ENCODE measurements at places on chromosomes 11 and 22.

DNA sequence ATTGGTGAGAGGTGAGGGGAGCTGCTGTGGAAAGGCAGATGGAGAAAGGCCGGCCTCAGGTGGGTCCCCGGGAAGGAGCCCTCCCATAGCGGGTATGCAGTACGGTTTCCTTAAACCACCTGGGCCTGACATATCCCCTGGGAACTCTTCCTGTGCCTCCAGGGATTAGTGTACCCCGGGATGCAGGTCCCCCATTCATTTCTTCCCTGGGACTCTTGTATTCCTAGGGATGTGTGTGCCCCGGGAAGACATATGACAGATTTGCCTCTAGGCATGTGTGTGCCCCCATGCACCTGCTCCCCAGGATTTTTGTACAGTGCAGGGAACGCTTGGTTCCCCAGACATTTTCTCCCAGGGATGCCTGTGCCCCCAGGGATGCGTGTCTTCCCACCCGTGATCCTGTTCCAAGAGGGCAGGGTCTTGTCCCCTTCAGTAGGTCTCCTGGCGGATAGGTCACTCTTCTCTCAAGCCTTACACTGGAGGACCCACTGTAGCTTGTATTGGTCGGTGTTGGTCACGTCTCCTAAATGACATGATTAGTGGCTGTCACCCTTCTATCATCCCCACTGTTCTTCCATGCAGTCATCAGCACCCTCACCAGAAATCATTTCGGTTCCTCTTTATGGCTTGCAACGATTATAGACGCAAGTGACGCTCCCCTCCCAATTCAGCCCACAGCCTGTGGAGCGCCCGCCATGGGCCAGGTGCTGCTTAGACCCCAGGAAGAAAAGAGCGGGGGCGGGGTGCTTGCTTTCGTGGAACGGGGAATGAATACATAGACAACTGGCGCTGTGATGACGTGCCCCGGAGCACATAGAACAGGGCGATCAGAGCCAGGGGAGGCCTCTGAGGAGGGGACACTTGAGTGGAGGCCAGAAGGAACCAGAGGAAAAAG is 1.3 kb downstream of the PARVB start:
- no peak for DNase-seq

DNA sequence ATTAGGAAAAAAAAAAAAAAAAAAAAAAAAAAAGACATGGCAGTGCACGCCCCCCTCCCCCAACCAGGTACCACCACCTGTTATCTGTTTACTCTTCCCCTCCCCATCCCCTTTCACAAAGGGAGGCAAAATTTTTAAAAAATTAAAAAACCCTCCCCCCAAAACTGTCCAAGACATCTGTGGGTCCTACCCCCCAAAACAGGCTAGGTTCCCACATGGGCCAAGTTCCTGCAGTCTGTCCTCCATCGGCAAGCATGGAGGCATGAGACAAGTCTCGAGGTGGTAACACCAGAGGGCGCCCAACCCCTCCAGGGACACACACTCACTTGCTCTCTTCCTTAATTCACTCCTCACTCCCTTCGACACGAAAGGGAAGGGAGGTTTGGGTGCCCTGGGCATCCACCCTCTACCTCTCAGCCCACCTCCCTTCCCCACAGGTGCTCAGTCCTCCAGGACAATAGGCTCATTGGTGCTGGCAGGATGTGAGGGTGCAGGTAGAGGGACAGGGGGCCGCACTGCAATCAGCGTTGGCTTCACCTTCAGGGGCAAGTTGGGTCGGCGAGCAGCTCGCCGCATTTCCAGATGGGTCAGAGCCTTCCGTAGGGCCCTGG is 2.2 kb upstream of the TUT1 start:
- no peak for DNase-seq

- DNase-seq: peak; percentile 18
Observed at GRCh38 chr22:29689880-29690213, 30.0 kb upstream of the CABP7 start.

DNA sequence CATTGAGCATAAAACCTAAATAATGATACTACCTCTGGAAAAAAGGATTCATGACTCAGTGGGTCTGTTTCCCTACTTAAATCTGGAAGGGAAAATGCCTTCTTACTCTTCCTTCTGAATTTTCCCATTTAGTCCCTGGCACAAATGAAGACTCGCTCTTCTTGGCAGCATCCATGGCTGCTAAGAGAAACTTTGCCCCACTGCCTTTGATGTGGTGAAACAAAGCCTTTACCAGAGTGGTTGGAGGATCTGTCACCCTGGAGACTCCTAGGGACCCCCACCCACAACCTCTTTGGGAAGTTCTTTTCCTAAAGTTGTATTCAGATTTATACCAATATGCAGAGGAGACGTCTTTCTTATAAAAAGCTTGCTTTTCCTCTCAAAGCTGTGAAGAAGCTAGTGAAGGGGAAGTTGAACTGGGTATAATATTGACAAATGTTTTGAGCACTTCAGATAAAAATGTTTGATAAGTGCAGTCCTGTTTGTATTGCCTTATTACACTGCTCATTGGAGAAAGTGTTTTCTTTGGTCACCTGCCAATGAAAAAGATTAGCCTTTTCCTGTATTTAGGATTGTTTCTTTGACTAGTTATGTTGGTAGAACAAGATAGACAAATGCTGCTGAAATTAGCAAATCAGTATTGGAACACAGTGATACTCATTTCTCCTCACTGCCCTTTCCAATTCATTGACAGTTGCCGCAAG is 77.3 kb downstream of the ARFGAP2 start:
- DNase-seq: no peak

DNA sequence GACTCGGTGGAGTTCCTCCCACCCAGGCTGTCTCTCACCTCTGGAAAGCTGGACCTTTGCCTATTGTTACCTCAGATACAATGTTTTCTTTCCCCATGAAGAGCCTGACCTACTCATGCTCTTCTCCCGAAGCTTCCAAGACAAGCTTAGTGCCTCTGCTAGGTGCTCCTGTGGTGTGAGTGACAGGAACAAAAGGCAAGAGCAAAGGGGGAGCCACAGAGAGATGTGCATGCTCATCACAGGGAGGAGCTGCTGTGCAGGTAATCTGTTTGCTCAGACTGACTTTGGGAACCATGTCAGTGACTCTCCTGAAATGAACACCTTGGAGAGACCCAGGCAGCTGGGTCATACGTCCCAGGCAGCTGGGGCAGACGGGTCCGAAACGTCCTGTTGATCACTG is 53.6 kb upstream of the VSTM5 start:
- DNase-seq: no peak

DNA sequence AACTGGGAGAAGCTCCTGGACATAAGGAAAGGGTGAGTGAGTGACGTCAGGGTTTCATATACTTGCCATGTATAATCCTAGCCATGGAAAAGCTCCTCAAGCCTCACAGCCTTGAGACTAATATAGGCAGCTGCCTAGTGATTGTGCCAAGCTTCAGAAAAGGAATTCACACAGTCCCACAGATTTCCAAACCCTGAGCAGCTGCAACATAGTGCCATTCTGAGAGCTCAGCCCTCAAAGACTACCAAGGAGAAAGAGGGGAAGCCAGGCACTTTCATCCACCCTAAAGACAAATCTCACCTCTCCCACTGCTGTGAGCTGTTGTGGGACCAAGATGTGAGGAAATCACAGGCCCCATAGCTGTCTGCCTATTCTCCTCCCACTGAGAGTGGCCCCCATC is 707.9 kb upstream of the ANO5 start:
- no peak for DNase-seq

GRCh38 chr22:45468872-45469271 is 33.8 kb upstream of the FBLN1 start:
- no peak for DNase-seq

DNA sequence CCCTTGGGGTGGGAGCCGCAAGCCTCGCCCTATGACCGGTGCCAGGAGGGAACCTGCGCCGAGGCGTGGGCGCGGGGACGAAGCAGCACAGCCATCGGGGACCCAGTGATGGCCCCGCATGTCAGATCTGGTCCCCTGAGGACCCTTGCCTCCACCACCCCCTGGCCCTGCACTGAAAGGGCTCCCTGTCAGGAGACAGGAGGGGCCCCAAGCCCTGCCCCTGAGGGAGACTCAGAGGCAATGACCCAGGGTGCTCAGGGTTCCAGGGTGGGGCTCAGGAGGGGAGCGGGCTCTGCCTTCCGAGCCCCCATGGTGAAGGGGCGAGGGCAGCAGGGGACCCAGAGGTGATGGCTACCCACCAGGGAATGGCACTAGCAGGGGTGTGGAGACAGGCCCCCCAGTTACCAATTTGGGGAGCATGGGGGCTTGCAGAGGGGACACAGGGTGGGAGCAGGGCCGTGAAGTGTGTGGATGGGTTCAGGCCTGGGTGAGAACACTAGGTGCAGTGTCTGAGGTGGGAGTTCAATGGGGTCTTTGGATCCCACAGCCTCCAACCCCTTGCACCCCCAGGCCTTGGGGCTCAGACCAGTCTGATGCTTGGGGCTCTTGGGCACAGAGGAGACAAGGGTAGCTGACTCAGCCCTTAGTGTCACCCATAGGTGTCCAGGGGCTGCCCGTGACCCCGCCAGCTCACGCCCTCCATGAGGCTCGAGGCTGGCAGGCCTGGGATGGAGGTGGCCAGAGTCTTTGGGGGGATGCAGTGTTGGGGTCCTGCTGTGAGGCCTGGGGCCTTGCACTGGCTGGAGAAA is 499 bp downstream of the LRRC56 start:
- DNase-seq: no peak

GRCh38 chr11:72519220-72519881 is 85.0 kb upstream of the CLPB start:
- no peak for DNase-seq

DNA sequence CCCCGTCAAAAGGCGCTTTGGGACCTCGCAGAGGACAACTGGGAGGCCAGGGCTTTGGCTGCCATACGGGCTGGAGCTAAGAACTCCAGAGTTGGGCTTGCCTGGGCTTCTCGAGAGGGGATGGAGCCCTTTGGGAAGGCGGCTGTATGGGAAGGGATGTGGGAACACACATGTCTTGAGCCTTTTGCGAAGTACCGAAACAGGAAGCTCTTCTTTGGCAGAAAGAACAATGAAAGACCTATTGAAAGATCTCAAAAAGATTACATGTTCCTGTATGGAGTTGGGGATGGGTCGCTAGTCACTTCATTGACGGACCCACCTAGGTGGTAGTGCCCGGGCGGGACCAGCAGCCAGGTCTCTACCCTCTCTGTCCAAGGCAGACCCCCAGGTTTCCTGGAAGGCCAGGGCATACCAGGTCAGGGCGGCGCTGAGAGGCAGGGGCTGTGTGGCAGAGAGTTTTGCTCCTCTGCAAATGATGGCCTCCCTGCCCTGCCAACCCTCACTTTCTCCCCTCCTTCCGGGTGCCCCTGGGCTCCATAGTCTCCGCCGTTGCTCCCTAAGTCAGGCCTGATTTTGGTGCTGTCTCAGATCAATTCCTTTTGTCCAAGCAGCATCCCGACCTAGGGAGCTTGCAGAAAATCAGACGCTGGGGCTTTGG is 1.0 kb downstream of the ST14 start:
- no peak for DNase-seq

GRCh38 chr11:65973439-65974110 is 12.0 kb downstream of the SART1 start:
- no peak for DNase-seq

All from stimulated activated CD4-positive, alpha-beta T cell treated with anti-CD3 and anti-CD28 coated beads, TNF-alpha, amount 100 ng/mL, for 4 hours (primary cell).